ENCODE measurements at places on chromosomes 7 and 10. TPM values are rescaled to one million over a fixed set of nuclear protein-coding genes. Genes with fewer than 3 reads are reported as not detected.
A peak's percentile ranks its signal among the peaks of the same experiment; 100 is the strongest.

GRCh38 chr10:18456984-18457383, 194.4 kb downstream of the NSUN6 start:
- no peak for DNase-seq

DNA sequence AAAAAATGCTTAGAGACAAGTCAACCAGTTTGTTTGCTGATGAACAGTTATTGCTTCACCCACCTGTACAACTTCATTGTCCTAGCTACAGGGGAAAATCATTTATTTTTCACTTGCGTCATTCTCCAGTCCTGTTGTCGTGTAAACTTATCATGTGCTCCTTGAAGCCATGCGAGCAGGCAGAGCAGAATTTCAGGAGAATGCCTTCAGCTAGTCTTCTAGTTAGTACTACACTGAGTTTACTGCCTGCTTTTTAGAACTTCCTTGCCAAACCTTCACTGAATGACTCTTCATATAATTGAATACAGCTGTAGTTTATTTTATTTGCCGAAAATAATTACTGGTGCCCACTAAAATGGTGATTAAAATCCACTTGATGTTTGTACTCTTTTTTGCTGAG, 15.6 kb downstream of the RPA3 start:
- DNase-seq, result no peak

The SPDYE16 gene
- polyA plus RNA-seq, result 2.0 TPM

GRCh38 chr10:85026878-85027467, 698.6 kb downstream of the CCSER2 start:
- no peak for DNase-seq

DNA sequence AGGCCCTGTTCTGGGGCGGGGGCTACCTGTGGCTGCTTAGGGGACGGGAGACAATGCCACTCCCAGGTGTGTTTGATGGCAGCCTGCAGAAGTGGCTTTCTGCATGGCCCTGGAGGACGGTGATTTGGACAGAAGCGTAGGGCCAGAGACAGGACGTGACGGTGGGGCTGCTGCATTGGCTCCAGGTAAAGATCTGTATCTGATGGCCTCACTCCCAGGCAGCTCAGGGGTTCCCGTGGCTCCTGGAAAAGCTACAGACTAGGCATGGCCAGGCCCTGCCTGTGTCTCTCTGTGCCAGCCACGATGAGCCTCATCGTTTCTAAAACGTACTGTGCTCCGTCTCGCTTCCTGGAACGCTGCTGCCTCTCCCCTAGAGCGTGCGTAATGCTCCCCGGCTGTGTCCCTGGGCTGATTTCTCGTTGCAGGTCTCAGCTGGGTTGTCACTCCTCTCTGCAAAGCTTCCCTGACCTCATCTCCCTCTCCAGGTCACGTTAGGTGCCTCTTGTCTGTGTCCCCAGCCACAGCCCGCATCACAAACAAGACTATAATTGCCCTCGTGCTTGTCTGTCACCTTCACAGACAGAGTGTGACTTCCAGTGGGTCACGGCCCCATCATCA, 12.6 kb downstream of the GTF2IRD1 start:
- no peak for DNase-seq

GRCh38 chr7:113030489-113030888, 56.1 kb downstream of the GPR85 start:
- no peak for DNase-seq

The ZNF467 gene
- 23.4 TPM for polyA plus RNA-seq

GRCh38 chr7:130957137-130957513, 223.1 kb upstream of the KLF14 start:
- DNase-seq, result no peak

- no peak for DNase-seq
These were observed at the start of gene PSD for GRCh38 chr10:102418622-102419268. Gene PSD, minus strand, starts transcription at chr10:102418785. Its CDS starts 1,747 bp downstream, at chr10:102417038.

DNA sequence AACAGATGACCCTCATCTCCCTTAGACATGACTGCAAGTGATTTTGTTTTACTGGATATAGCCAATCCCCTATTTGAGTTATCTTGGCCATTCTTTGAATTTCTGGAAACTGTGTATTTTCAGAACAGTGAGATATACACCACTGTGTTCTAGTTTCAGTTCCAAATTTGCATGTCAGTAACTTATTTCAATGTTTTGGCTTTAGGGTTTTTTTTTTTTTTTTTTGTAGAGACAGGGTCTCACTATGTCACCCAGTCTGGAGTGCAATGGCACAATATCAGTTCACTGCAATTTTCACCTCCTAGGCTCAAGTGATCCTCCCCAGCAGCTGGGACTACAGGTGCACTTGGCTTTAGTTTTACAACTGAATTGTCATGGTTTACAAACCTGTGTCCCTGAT, 67.2 kb downstream of the ATAD1 start:
- DNase-seq, result no peak

DNA sequence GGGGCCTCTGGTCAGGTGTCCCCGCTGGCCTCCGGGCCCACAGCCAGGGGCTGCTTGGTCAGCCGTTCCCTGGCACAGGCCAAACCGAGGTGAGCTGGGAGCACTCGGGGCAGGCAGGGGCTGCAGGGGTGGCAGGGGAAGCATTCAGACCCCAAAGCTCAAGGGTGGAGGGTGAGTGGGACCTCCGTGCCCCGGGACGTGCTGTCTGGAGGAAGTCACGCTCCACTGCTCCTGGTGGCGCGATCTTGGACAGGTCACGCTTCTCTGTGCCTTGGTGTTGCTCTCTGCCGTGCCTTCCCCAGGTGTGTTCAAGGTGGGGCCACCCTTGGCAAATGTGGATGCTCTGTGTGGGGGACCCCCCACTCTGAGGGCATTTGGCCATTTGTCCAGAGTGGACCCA, 24.6 kb upstream of the ELFN1 start:
- no peak for DNase-seq

The EIF3B gene
- polyA plus RNA-seq, result 146 TPM

- DNase-seq, result no peak
These were observed 144.4 kb downstream of the ARID5B start for GRCh38 chr10:62045765-62046521.

DNA sequence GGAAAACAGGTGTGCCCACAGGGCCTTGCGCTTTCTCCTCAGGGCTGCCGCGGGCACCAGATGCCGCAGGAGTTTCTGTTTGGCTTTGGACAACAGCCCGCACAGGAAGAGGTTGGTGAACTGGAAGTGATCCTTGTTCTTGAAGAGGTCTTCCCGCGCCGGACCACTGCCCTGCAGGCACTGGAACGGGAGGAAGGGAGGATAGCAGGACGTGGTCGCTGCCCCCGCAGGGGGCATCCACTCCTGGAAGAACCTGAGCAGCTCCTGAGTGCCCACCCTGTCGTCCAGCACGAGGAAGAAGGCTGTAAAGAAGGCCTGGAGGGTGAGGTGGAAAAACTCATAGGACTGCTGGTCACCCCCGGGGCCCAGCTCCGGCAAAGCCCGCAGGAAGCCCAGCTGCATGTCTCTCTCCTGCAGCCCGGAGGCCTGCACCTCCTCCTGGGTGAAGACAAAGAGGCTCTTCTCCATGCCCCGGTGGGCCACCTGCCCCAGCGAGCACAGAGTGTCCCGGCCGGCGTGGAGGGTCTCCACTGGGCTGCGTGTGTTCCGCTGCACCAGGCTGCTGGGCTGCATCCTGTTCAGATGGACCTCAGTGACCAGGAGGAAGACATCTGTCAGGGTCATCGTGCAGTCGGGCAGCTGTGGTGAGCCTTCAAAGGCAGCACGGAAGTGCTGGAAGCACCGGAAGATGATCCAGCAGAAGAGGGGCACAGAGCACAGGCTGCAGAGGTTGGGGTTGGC, 26.9 kb downstream of the NOD1 start:
- DNase-seq, result no peak

The TMEM243 gene
- 47.2 TPM for polyA plus RNA-seq

GRCh38 chr7:231030-231857, 38.9 kb downstream of the FAM20C start:
- DNase-seq, result no peak

The MAP3K8 gene
- polyA plus RNA-seq, result 14.8 TPM

- DNase-seq, result peak; percentile 46
These were observed 95.3 kb upstream of the CYP26C1 start for GRCh38 chr10:92965314-92965713.

The ACTR3C gene
- 4.0 TPM for polyA plus RNA-seq

- DNase-seq, result no peak
These were observed 9.6 kb upstream of the SVOPL start for GRCh38 chr7:138710536-138711385.
